ENCODE measurements at places on chromosomes 7 and 10. TPM values are rescaled to one million over a fixed set of nuclear protein-coding genes. Genes with fewer than 3 reads are reported as not detected.

RHOBTB1 gene
- 6.9 TPM for total RNA-seq

GRCh38 chr10:59342000-59342399, 20.3 kb downstream of the FAM13C start:
- DNase-seq: no peak

TMEM26 gene
- total RNA-seq: 1.6 TPM

SRRM3 gene
- total RNA-seq: 24.6 TPM

GRCh38 chr10:88433565-88434186, 149.4 kb downstream of the RNLS start:
- DNase-seq: no peak

Data from WTC11 (cell line).